ENCODE measurements at places on chromosomes 11 and 22.

GRCh38 chr11:122273476-122274191 is 157.6 kb upstream of the BLID start:
- DNase-seq: no peak

DNA sequence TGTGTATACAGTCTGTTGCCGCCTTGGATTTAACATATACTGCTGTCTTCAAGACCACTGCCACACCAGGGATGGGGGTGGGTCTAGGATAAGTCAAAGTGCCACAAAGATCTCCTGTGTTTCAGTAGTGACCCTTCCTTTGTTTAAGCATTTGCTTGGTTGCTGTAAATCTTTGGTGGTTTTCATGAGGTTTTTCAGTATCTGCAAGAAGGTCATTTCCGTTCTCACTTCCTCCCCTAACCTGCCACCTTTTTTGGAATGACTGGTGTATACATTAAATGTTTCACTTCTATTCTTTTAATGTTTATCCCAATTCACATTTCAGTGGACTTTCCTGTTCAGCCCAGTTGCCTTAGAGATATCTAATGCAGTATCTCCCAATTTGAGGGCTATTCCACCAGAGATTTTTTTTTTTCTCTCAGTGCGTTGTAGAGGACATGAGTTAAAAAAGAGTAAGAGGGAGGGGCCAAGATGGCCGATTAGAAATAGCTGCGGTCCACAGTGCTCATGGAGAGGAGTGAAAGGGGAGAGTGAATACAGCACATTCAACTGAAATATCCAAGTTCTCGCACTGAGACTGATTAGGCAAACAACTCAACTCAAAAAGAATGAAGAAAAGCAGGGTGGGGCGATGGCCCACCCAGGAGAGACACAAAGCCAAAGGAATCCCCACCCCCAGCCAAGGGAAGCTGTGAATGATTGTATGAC is 43.2 kb downstream of the USP47 start:
- DNase-seq: no peak

GRCh38 chr22:24225951-24226350 is 18.9 kb downstream of the GGT5 start:
- DNase-seq: no peak

DNA sequence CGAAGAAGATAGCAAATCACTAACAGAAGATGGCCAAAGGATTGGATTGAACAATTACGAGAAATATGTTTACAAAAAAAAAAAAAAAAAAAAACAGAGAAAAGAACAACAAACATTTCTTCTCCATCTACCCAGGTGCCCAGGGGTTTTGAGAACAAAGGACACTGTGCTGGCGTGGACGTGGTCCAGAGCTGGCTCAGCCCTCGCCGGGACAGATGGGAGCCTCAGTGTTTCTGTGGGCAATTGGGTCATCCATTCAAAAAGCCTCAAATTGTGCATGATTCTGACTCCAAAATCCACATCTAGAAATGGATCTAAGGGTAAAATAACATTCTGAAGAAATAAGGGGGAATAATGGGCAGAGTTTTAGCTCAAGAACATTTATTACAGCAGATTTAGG is 63.1 kb downstream of the DHCR7 start:
- DNase-seq: no peak

GRCh38 chr11:45289369-45289768 is 3.2 kb upstream of the SYT13 start:
- no peak for DNase-seq

DNA sequence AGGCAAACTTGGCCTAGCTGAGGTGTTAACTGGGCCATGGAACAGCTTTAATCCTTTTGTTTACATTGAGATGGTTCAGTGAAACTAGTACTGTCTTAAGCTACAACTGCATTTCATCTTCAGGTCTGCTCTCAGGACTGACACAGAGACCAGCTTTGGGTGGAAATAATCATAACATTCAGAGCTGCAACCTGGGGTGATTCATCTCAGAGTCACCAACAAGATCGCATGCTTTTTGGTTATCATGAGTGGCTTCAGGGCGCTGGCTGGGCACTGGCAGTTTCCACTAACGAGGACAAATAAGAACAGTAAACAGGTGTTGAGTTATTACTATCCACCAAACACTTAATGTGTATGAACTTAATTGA is 60.9 kb upstream of the PAX6 start:
- DNase-seq: peak; percentile 17

GRCh38 chr11:37504060-37504611 is 906.1 kb upstream of the RAG2 start:
- no peak for DNase-seq

DNA sequence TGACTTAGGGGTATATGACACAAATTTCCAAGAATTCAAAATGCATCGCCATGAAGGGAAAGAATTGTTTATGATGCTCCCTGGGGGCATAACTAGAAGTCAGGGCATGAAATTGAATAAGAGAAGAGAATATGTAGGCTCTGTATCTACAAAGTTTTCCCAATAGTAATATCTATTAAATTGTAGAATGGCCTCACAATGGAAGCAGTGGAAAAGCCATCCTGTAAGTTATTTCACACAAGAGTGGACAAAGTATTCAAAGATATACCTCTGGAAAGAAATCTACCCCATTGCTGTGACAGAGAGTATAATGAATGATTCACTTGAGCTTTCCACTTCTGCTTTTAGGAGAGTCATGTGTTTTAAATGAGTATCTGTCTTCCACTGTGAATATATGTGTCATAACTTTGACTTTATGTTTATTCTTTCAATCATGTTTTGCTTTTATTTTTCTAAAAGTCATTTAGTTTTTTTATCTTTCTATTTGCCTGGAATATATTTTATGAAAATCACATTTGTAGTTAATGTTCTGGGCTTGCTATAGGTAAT is 65.7 kb upstream of the DDI1 start:
- no peak for DNase-seq

DNA sequence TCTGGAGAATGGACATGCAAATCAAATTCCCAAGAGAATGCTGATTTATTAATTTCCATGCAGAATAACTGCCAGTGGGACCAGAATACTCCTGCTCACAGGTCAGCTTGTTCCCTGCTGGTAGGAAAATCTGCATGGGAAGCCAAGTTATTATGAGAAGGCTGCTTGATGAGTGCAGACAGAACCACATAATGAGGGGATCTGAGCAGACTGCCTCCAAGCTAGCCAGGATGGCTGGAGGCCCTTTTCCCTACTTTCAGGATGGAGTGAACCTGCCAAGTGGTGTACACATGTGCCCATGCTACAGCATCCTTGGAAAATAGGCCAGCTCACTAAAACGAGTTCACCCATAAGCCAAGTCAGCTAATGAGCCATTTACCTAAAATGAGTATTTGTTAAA is 55.2 kb upstream of the ZBED5 start:
- DNase-seq: no peak

DNA sequence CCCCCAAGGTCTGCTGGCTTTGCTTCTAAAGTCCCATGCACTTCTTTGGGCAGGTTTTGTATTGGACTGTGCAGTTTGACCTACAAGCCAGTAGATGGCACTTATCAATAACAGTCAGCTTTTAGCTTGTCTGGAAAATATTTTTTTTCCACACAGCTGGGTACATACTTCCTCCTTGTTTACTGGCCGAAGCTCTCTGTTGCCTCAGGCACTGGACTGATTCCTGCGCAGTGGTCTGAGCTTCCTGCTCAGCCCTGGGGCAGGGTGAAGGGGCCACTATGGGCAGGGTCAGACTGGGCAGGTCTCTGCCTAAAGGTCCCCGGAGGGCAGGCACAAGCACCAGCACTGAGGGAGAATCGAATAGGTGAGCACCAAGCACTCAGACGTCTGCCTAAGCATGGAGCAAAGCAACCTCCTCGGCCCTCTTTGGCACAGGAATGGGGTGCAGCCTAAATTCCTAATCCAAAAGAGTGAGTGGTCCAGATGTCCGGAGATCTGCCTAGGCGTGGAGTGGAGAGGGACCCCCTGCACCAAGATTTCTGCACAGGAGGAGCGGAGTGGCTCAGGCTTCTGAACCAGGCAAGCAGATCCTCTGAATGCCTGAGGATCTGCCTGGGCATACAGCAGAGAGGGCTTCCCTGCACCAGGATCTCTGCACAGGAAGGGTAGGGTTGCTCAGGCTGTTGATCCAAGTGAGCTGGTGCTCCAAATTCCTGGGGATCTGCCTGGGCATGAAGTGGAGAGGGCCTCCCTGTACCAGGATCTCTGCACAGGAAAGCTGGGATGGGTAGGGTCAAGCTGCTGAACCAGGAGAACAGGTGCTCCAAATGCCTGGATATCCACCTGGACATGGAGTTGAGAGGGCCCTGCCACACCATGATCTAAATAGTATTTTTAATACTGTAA is 105.9 kb upstream of the C11orf58 start:
- peak; percentile 3 for DNase-seq

- no peak for DNase-seq
These were observed 17.8 kb downstream of the OR8G5 start for GRCh38 chr11:124274000-124274399.

- DNase-seq: peak; percentile 72
These were observed 9.5 kb downstream of the MACROD1 start for GRCh38 chr11:64156235-64157011.

- no peak for DNase-seq
These were observed 588.5 kb upstream of the ARHGAP42 start for GRCh38 chr11:100098560-100098959.

DNA sequence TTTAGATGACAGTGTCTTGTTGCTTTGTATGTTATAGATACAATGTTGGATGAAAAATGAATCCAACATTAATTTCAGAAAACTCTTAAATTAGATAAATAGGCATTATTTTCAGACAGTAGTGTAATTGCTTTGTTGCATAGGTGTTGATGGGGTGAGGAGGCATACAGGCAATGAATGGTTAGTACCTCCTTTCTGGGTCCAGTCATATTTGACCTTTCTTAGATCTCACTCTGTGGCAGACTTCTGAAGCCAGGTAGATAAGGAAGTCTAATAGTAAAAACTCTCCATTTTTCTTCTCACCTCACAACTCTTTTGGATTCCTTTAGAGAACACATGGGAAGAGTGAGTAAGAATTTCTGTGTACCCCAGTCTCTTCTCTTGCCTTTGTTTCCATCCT is 31.8 kb downstream of the BIRC2 start:
- DNase-seq: no peak

DNA sequence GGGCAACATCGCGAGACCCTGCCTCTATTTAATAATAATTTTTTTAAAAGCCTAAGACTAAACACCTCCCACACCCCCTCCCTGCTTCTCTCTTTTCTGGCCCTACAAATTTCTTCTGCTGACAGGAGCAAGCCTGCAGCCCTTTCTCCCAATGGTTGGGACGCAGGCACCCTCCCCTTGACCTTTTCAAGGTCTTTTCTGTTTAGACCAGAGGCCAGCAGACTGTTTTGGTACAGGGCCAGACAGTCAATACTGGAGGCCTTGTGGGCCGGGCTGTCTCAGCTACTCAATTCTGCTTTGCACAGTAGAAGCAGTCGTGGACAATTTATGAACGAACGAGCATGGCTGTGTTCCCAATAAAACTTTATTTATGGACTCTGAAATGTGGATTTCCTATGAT is 92.3 kb downstream of the SCN3B start:
- DNase-seq: no peak

- DNase-seq: no peak
These were observed 30.7 kb downstream of the FGF4 start for GRCh38 chr11:69744435-69744834.

Measured in NCI-H82 (cell line).